ENCODE measurements at places on chromosomes 2 and 18.

GRCh38 chr18:52537261-52537660, 197.3 kb downstream of the DCC start:
- peak; percentile 25 for DNase-seq

DNA sequence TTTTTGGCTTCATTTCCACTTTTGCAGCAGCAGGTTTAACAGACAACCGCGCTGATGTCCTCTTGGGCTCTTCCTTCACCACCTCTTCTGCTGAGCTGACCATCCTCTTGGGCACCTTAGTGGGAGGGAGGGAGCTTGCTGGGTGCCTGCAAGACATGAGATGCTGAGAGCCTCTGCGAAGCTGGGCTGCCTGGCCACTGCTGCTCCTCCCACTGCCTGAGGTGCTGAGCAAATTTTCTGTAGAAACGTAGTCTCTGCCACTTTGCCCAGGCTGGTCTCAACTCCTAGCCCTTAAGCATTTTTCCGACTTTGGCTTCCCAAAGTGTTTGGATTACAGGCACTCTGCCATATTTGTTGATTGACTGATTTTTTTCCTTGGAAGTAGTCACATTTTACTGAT, 422.2 kb upstream of the MC4R start:
- DNase-seq, result no peak

GRCh38 chr2:174611854-174612253, 14.2 kb upstream of the WIPF1 start:
- no peak for DNase-seq

DNA sequence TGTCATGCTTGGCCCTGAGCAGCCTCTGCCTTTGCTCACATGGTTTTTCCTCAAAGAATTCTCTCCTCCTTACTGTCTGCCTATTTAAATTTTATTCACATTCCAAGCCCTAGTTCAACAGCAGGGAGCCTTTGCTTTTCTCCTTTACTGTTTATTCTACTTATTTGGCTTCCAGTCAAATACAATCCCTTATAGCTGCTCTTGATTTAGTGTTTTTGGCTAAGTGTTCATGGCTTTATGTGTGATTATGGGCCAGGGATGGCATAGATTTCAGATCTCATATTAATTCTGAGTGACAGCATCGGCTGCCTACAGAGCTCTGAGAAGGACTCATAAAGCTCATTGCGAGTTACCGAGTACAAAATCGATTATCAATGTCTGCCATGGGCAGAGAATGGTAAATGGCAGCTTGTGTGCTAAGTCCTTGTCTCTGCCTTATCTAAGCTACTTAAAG, 106.7 kb downstream of the METTL8 start:
- peak; percentile 26 for DNase-seq

DNA sequence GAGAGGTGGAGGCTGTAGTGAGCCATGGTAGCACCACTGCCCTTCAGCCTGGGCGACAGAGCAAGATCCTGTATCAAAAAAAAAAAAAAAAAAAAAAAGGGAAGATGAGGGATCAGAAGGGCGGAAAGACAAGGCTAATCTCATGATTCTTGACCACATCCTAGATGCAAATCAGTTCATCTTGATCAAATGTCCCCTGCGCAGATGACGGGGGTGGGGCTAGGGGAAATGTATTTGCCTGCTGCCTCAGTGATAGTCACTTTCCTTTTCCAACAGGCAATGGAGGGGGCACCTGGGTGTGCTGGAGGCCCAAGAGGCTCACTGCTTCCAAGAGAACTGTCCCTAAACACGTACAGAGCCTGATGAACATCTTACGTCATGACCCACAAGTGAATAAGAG, 3.7 kb upstream of the EMILIN2 start:
- DNase-seq, result no peak

- DNase-seq, result peak; percentile 59
These were observed 162.0 kb downstream of the RTP5 start for GRCh38 chr2:242031481-242032019.

DNA sequence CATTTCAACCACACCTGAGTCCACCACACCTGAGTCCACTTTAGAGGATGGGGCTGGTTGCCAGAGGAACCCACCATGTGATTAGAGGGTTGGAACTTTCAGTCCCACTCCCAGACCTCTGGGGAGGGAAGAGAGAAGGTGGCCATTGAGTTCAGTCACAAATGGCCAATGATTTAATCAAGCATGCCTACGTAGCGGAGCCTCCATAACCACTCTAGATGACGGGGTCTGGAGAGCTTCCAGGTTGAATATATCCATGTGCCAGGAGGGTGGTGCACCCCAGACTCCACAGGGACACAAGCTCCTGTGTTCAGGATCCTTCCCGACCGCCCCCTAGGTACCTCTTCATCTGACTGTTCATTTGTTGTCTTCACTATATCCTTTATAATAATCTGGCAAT, 53.3 kb downstream of the CYBRD1 start:
- no peak for DNase-seq

- DNase-seq, result no peak
These were observed 708 bp upstream of the RIF1 start for GRCh38 chr2:151408788-151409600.

- no peak for DNase-seq
These were observed 24.6 kb downstream of the TEX44 start for GRCh38 chr2:231617059-231617926.

DNA sequence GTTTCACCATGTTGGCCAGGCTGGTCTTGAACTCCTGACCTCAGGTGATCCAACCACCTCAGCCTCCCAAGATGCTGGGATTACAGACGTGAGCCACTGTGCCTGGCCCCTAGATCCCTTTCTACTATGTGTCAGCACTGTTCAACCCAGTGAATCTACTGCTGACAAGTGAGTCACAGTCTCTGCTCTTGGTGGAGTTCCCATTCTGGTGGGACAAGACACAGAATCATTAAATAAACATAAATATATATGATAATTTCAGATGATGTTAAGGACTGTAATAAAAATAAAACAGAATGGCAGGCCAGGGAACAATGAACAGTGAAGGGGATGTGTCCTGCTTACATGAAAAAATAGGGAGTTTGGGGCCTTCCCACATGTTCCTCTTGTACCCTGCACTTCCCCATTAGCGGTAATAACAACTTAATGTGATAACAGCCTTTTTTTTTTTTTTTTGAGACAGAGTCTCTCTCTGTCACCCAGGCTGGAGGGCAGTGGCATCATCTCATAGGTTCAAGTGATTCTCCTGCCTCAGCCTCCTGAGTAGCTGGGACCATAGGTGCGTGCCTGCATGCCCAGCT, 112.2 kb downstream of the CPO start:
- no peak for DNase-seq

DNA sequence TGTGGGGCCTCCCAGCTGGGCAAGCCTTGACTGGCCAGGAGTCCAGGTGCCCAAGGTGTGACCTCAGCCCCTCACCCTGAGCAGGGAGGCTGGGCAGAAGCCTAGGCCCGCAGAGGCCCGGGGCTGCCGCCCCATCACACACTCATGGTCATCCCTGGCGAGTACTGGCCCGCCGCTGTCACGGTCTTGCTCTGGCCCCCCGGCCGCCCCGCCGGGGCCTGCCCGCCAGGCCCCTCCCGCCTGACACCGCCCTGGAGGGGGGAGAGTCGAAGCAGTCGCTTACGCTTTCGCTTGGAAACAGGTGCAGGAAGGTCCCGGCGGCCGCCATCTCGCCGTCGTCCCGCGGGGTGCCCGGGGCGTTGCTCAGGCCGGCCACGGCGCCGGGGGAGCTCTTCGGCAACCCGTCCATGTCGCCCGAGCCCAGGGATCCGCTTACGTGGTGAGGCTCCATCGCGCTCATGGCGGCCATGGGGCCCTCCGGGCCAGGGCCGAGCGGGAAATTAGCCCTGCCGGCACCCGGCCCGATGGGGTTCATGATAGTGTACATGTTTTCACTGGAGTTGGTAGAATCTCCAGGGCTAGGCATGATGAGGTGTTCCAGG, 26.6 kb upstream of the ANKRD62 start:
- no peak for DNase-seq

GRCh38 chr18:26763446-26764110, 101.9 kb downstream of the AQP4 start:
- no peak for DNase-seq

DNA sequence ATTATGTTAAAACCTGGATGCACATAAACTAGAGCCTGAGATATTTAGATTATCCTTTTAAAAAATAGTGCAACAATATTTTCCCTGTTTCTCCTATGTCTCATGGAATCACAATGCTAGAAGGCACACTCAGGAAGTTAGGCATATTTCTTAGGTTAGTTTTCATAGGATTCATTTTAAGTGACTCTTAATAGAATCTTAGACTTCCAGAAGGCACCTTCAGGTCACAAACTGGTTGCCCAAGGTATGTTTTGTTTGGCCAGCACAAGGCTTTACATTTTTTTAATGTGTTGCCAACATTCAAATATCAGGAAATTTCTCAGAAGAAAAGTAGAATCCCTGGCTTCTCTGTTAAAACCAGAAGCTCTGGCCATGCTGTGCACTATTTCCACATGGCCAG, 129.3 kb downstream of the LNPK start:
- DNase-seq, result peak; percentile 50

Data from adipocyte (in vitro differentiated cells).